ENCODE measurements at places on chromosomes 7 and 10.

DNA sequence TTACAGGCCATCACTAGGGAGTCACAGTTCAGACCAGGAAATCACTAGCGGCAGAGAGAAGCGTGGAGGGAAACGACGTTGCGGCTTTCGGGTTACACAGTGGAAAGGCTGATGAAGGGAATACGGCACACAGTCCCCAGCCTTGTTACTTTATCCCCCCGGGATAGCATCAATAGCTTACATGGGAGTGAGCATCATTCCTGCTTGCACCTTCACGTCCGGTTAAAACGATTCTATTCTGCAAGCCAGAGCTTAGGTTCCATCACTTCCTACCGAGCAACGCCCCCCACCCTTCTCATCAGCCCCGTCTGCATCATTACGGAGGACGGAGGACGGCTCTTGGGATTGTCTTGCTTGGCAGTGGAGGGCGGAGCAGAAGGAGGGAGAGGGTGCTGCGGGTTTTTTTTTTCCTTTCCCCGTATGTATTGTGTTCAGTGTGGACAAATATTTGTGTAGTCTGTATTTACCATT is 124.9 kb downstream of the CLEC2L start:
- no peak for DNase-seq

DNA sequence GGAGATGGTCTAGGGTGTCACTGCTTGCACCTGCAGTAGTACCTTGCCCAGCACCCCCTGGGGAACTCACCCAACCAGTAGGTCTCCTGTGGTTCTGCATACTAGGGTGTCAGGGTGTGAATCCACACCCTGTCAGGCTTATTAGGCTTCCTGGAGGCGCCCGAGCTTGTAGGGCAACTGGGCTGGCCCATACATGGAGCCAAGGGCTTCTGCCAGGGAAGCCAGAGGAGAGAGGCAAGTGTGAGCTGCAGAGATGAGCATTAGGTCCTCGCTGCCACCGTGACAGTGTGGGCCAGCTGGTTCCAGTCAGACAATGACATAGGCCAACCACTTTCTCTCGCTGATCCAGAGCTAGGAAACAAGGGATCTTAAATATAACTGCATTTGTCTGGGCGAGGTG is 11.2 kb downstream of the MXI1 start:
- no peak for DNase-seq

DNA sequence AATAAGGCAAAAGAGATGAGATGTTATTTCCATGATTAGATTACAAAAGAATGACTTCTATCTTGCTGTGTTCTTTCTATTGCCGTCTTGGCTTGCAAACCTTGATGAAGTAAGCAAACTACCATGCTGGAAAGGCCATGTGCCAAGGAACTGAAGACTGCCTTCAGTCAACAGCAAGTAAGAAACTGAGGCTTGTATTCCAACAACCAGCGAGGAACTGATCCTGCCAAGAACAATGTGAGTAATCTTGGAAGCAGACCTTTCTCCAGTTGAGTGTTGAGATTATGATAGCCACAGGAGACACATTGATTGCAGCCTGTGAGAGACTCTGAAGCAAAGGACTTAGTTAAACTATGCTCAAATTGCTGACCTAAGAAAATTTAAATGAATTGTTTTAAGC is 164.6 kb upstream of the GRM3 start:
- no peak for DNase-seq

DNA sequence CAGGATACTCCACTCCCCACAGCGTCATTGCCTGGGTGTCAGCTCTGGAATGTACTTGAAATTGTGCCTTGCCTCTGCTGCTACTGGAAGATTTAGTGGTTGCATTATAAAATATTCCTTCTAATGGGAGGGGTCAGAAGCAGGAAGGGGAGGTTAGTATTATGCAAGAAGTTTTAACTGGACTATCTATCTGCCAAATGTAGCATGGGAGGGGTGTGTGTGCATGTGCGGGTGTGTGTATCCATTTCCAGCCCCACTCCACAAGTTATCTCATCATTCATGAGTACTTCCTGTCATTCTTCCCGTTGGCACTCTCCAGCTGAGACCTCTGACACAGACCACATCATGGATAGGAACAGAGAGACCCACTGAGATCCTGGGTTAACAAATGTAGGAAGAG is 13.4 kb downstream of the MBL2 start:
- no peak for DNase-seq

DNA sequence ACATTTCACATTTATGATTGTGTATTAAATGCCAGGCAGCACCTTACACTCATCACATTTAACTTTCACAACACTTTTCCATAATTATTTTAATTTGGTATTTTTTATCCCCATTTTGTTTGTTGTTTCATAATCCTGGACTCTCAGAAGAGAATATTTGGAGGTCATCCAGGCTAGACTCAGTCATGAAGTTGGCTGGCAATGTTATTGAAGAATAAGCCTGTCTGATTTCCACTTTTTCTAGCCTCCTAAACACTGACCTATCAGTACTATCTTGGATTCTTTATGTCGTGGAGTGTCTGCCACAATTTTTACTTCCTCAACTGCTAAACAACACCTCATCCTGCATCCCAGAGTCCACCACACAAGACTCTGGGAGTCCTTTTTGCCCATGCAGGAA is 372.3 kb upstream of the NRP1 start:
- no peak for DNase-seq

GRCh38 chr7:87328281-87328680 is 17.2 kb upstream of the CROT start:
- DNase-seq = no peak

DNA sequence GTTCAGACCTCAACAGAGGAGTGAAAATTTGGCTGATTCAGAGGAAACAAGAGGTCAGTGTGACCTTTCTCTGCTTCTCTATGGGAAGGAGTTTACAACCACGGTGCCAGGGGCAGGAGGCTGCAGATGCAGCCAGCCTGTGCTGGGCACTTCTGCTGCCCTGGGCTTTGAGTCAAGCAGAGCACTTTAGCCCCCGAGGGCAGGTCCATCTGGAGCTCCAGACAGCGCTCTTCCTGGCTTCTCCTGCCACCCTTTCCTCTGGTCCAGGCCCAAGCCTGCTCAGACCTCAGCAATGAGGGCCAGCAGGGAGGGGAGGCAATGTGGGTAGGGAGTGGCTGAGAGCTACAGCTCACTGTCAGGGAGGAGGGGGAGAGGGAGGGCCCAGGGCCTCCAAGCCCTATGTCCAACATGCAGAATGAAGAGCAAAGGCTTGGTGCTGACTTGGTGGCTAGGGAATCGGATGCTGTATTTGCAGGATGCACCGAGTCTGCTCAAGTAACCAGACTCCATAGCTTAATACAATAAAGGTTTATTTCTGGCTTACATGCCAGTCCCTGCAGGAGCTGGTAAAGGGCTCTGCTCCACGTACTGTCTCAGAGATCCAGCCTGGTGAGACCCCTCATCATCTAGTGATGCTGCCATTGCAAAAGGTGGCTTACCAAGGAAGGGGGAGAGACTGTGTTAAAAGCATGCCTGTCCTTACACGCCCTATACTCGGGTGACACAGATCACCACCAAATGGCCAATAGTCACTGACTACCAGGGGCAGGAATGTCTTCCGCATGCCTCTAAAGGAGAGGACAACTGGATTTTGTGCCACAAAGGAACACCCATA is 481.6 kb downstream of the RPS24 start:
- no peak for DNase-seq

DNA sequence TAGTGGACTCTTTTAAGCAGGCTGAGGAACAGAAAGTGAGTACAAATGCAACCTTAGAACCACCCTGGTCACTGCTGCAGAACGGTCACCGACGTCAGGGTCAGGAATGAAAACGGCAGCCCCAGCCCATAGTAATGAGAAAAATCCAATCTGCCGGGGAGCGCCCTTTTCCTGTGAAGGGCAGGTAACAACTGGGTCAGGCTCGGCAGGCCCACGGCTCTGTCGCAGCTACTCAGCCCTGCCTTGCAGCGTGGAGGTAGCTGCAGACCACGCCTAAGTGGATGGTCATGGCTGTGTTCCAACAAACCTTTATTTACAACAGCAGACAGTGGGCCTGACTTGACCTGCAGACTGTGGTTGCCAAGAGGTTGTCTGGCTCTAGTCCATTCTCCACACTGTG is 563.2 kb downstream of the DNAJB6 start:
- no peak for DNase-seq

GRCh38 chr7:114931656-114932011 is 9.7 kb downstream of the MDFIC start:
- DNase-seq = no peak

- DNase-seq = no peak
These were observed 7.1 kb upstream of the GSTO1 start for GRCh38 chr10:104247513-104248146.

GRCh38 chr10:22527520-22527919 is 182.2 kb downstream of the SPAG6 start:
- no peak for DNase-seq

Measured in dorsolateral prefrontal cortex (tissue), 122 donors.